MV-4-11 (cell line): ENCODE measurements at places on chromosomes 2 and 18.

DNA sequence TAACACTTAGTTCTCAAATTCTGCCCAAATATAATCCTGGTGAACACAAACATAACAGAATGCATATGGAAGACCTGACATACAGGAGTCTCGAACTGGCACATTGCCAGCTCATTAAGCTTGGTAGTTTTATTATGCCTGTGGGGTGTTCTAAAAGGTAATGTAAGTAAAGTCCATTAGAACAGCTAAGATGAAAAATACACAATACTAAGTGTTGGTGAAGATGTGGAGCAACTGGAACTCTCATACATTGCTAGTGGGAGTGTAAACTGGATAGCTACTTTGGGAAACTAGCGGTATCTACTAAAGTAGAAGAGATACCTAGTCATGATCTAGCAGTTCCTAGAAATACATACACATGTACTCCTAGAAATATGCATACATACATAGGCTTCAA lies 24.3 kb upstream of the RAB10 start:
- DNase-seq, result no peak

- DNase-seq, result no peak
These were observed 160.1 kb downstream of the PARD3B start for GRCh38 chr2:204705243-204705932.

DNA sequence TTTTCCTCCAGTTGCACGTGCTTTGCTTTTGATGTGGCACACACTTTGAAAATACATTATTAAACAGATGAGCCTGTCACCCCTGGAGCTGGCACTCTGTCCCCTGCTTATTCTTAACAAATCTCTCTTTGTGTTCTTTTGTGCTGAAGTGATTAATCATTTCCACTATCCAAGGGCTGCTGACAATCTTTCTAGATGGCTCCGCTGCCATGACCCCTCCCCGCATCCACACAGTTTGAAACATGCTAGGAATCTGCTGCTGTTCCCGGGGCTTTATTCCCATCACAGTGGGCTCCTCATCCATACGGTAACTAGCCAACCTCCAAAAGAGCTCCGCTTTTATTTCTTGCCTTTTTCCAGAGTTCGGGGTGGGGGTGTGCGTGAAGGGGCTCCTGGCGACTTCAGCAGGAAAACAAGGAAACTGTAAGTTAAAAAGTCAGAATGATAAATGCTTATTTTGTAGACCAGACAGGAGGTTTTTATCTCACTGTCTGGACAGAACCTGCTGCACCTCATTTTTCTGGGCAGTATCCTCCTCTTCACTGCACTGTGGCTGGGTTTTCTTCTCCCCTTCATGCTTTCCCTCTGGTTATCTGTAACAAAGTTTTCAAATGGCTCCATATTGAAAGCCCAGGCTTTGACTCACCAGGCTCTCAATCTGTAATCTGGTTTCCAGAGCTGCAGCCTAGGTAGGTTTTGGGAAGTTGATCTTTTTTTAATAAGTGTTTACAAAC lies 319.7 kb downstream of the AFF3 start:
- DNase-seq, result no peak

DNA sequence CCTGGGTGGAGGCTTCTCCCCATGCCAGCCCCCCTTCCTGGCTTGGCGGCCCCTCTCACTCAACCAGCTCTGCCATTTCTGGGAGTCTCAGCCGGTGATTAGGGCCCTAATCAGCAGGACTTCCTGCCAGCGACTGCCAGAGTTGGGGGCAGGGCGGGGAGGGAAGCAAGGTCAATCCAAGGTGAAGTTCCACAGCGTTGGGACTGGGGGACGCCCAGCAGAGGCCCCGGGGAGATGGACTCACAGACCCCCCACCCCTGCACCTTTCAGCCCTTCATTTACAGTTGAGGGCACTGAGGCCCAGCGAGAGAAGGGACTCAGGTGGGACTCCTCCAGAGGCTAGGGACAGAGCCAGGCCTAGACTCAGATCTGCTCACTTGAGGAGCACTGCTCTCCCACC lies 65.3 kb downstream of the TNS1 start:
- no peak for DNase-seq

DNA sequence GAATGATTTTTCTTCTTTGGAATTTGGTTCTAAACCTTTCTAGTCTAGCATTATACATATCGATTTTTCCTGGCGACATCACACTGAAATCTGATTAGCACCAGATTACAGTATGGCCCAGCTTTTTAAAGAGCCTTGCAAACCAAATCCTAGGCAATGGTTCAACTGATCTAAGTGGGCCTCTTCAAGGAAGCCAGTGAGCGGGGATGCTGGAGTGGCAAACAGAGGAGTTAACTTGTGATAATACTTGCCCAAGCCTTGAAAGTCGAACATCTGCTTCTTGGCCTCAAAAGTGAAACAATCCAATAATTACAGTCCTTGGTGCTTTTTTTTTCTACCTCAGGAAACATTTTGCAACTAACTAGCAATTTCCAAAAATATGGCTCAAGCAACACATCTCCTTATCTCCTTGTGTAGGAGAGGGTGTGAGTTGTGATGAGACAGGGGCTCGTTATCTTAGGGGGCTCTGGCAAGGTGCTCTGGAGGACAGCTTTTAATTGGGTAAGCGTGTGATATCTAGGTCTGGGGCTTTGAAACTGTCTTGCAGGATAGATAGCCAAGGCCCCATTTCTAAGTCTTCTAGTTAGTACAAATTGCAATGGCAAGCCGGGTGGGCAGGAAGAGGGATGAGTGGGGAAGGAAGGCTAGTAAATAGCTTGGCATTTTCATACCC lies 240.2 kb upstream of the CCDC68 start:
- DNase-seq, result no peak

- peak; percentile 4 for DNase-seq
These were observed 18.1 kb upstream of the LYPD6B start for GRCh38 chr2:149020432-149020851.

DNA sequence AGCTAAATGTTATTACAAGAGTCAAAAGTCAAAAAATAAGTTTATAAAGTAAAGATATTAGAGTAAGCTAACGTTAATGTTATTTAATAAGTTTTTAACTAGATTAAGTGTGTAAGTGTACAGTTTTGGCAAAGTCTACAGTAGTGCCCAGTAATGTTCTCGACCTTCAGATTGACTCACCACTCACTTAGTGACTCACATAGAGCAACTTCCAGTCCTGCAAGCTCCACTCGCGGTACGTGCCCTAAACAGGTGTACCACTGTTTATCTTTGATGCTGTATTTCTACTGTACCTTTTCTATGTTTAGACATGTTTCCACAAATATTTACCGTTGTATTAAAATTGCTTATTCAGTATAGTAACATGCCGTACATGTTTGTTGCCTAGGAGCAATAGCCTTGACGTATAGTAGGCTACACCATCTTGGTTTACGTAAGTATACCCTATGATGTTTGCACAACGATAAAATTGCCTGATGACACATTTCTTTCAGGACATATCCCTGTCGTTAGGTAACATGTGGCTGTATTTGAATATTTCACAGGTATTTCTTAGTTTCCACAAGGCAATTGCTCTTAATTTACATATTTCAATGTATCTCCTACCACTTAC lies 1641.9 kb upstream of the PIK3C3 start:
- no peak for DNase-seq

DNA sequence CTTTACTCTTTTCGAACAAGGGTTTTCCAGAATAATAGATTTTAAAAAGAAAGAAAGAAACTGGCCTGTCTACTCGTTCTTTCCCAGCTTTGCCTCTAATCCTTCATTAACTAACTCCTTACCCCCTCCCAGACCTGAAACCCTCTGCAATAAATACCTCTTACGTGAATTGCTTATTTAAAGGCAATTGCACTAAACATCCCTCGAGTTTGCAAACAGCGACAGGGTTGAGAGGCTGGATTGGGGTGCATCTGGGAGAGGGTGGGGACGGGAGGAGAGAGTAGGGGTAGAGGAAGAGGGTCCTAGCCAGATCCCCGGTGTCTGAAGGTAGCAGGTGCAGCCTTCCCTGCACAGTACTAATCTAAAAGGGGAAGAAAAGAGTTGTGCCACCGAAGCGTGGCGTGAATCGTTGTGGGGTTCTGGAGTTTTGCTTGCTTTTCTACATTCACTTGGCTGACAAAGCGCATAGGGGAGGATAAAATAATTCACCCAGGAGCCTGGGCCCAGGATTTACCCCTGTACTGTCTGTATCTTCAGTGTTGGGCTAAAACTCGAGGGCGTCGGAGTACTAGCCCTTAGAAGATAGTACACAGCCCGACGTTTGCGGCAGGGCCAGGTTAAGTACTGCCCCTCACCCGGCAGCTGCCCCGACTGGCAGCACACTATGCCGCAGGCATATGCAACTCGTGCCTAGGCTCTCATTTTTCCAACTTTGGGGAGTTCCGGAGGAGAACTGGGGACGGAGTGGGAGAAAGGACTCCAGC lies 1.9 kb upstream of the NEUROD1 start:
- DNase-seq, result no peak

- DNase-seq, result no peak
These were observed 124.2 kb downstream of the RPIA start for GRCh38 chr2:88815697-88816096.
